Esophagus squamous epithelium (tissue), 5 donors: ENCODE measurements at places on chromosomes 11 and 22. TPM values are rescaled to one million over a fixed set of nuclear protein-coding genes. Genes with fewer than 3 reads are reported as not detected.

Gene OR10D3
- total RNA-seq: not detected

- DNase-seq: no peak
These were observed 205.3 kb downstream of the TTC28 start for GRCh38 chr22:28474330-28474729.

- no peak for DNase-seq
These were observed 12.5 kb upstream of the GRIK4 start for GRCh38 chr11:120499088-120499487.

DNA sequence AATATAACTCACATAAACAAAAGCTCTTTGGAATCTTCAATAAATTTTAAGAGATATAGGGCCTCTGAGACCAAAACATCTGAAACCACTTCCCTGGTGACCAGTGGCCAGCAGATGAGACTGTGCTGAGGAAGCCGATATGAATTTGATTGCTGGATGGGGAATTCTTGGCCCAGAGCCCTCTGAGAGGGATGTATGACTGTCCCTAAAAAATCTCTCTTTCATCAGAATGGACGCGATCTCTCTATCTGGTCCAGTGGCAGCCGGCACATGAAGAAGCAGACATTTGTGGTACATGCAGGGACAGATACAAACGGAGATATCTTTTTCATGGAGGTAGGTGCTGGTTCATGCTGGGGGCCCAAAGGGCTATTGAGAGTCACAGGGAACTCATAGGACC is 37.5 kb downstream of the MYBPC3 start:
- DNase-seq: no peak

DNA sequence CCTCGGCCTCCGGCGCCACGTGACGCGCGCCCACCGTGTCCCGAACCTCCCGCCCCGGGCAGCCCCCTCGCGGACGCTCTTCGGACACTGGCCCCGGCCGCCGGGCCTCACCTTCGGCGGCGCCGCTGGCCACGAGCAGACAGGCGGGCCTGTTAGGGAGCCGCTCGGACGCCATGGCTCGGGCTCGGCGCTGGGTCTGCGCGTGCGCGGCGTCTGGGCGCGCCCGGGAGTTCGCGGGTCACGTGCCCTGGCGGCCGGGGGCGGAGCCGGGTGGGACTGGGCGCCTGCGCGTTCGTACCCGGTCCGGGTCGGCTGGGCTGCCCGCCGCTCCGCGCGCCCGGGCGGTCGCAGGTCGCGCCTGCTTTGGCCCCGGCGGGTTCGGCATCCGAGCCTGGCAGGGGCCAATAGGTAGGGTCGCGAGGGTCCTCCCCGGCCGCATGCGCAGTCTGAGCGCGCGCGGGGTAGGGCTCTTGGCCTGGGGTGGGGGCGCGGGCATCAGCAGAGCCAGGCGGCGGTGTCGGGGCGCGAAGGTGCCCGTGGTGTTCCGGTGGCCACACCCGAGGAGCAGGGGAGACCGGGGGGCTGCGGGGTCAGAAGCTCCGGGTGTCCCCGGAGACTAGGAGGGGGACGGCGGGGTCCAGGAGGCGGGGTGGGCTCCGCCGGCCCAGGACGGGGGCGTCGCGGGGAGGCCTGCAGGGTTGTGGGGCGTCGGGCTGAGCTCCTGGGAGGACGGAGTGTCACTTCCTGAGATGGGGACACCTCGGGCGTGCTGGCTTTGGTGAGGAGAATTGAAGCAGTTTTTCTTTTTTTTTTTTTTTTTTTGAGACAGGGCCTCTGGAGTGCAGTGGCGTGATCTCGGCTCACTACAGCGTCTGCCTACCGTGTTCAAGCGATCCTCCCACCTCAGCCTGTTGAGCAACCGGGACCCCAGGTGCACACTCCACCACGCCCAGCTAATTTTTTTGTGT is at the start of gene GATD1:
GATD1 (minus strand) TSS at position 200 of the 968 bp plus-strand sequence; CDS start at position 175, 25 bp downstream.
- DNase-seq: peak; percentile 45

GRCh38 chr11:107609400-107610218 is 18.7 kb downstream of the ELMOD1 start:
- no peak for DNase-seq

DNA sequence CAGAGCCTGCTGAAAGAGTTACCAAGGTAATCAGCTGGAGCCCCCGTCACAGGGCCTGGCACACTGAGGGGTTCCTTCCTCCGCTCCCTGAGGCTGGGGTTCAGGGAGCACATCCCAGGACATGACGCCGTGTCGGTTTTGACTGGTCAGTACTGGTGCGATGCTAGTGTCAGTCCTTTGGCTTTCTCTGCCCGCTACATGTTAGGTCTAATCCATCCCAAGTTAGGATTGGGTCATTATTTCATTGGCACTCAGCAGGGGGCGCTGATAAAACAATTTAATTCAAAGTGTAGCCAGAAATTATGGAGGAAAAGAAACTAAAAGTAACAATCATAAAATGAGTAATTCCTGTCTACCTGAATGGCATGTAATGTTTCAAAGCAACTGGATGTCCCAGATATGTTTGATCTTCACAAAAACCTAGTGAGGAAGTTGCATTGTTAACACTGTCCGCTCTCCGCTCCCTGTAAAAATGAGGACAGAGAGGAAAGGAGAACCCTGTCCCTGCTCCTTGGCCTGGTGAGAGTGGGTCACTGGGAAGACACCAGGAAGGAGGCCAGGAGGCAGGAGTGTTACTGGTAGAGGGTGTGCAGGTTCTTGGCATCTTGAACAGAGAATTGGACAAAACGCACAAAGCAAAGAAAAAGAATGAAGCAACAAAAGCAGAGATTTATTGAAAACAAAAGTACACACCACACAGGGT is 27.1 kb downstream of the TSKU start:
- no peak for DNase-seq

GRCh38 chr22:31092161-31092560 is 11.0 kb downstream of the SMTN start:
- DNase-seq: no peak

DNA sequence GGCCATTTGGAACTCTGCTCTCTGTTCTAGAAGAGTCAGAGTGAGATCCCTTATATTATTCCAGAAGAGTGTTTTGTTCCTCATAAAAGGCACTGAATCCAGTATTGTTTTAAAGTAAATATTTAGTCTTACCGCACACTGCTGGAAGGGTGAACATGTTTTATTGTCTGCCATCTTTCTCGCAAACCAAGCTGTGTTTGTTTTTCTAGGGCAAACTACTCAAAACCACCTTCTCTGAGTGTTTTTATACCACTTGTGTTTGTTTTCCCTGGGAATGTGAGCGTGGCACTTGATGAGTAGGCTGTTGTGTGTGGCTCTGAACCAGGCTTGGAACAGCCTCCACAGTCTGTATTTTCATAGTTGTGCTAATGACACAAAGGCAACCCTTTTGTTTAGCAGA is 89.8 kb downstream of the DBX1 start:
- DNase-seq: no peak

DNA sequence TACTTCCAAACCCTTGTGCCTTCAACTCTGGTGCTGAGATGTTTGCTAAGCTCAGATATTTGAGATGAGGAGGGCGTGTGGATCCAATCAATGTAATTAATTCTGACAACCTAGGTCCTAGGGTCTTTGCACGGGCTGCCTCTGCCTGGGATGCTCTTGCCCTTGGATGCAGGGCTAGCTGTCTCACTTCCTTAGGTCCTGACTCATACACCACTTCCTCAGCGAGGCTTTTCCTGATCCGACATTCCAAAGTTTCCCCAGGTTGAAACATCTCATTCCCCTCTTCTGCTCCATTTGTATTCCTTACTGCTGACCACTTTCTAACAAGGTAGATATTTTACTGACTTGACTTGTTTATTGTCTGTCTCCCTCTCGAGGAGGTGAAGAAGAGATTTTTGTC is 43.0 kb upstream of the NTM start:
- DNase-seq: no peak

- no peak for DNase-seq
These were observed 32.4 kb upstream of the MYH9 start for GRCh38 chr22:36419912-36420882.

- DNase-seq: no peak
These were observed 52.9 kb downstream of the SYTL2 start for GRCh38 chr11:85758026-85758425.
